CD4-positive, alpha-beta memory T cell (primary cell): ENCODE measurements at places on chromosomes 7 and 10. TPM values are rescaled to one million over a fixed set of nuclear protein-coding genes. Genes with fewer than 3 reads are reported as not detected.

Gene SLC29A3
- 7.0 TPM for total RNA-seq

Gene TMEM196
- not detected for total RNA-seq

Gene PAX4
- not detected for total RNA-seq

Gene BAMBI
- 0.29 TPM for total RNA-seq

GRCh38 chr7:110621289-110621688 lies 469.6 kb upstream of the LRRN3 start:
- no peak for DNase-seq

- DNase-seq: peak; percentile 75
Measured at GRCh38 chr7:151756076-151756731, 120.7 kb downstream of the PRKAG2 start.

- no peak for DNase-seq
Measured at GRCh38 chr10:126930131-126930882, 25.1 kb downstream of the DOCK1 start.
